ENCODE measurements at places on chromosomes 6 and 20.

DNA sequence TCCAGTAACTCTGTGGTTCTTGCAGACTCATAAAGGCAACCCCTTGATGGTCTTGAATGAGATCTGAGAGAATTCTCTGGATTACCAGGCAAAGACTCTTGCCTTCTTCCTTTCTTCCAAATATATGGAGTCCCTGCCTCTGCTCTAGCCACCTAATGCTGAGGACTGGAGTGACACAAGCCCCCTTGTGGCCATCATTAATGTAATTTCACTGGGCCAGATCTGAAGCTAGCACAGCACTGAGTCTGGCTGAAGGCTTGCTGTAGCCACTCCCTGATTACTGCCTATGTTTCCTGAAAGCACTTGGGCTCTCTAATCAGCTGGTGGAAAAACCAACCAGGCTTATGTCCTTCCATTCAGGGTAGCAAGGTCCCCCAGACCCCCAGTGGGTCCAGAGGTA is 559.3 kb upstream of the IRAK1BP1 start:
- DNase-seq, result peak; percentile 1

GRCh38 chr6:150635906-150636514 is 36.3 kb downstream of the PLEKHG1 start:
- DNase-seq, result no peak

DNA sequence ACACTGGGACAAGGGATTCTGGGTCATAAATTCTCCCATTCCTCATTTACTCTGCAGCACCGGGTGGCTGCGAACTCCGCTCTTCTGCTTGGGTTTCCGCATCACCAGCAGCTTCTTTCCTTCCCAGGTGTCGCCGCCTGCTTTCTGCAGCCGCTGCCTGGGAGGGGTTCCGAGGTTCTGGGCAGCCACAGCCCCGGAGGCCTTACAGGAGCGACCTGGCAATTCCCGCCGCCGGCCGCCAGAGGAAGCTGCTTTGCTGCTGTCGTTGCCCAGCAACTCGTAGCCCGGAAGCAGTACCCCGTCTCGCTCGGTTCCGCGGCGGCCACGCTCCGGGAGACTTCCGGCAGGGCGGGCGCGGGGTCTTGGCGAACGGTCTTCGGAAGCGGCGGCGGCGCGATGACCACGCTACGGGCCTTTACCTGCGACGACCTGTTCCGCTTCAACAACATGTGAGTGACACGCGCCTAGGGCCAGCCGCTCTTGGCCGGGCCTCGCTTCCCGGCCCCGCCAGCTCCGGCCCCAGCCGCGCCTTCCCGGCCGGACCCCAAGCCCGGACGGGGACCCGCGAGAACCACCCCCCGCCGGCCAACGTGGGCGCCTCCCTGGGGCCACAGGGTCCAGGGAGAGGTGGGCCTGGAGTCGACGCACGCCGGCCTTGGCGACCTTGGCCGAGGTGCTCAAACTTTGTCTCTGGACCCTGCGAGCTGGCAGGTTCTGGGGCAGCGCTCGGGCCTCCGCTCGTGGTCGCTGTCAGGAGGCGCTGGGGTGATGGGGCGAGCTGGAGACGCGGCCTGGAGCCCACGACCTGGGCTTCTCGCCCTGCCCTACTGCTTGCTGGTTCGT is at the start of gene NAA20:
NAA20 (plus strand) TSS at position 362 of the 843 bp plus-strand sequence; CDS start at position 397, 35 bp downstream.
- DNase-seq, result peak; percentile 84

DNA sequence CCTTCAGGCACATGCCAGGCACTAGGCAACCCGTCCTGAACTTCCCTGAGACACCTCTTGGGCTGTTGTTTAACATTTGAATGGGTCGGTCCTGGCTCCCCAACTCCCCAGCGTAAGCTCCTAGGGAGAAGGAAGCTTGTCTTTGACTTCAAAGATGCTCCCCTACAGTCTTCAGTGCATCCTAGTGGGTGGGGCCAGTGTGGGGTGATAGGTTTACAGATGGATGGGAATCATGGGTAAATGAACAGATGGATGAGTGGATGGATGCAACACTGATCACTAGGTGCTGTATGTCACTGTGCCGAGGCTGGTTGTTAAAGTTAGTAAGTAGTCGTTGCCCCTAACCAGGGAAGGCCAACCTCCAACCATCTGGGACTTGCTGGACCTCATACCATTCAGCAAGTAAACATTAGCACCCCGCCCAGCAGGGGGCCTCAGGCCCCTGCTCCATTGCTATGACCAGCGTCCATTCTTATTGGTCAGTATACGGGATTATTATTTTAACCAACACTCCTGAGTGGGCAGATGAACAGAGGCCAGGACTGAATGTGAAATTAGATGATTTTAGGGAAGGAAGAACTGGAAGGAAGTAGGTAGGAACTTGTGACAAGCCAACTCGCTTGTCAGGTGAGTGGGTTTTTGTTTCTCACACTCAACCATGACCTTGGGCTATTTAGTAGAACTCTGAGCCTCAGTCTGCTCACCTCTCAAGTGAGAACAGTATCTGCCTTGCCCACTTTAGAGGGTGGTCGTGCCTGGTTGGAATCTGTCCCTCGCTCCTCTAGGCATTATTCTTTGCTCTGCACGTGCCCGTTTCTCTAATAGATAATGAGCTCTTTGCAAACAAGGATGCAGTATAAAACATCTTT is 82.9 kb upstream of the FOXP4 start:
- DNase-seq, result no peak

GRCh38 chr20:50347284-50348063 is 156.8 kb downstream of the CEBPB start:
- DNase-seq, result no peak

DNA sequence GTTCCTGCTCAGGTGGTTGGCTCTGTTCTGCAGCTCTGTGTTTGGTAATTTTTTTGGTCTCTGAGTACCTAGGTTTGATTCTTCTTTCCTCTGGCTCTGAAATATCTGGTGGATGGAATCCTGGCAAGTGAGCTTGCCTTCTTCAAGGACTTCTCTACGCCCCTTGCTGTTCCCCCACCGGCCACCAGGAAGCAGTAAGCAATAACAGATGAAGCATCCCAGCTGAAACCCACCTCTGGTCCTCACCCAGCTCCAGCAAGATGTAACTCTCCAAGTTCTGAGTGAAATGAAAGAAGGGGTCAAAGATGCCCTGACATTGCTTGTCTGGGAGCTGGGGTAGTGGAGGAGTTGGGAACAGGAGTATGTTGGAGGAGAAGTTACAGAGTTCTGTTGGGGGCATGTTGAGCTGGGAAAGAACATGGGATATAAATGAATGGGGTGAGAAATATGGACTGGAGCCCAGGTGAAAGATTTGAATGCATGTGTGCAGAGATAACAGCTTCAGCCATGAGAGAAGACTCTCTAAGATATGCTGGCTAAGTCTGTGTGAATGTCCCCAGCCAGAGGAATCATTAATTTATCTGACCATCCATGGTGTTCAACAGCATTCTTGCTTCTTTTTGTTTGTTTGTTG is 51.3 kb upstream of the GLP1R start:
- no peak for DNase-seq

DNA sequence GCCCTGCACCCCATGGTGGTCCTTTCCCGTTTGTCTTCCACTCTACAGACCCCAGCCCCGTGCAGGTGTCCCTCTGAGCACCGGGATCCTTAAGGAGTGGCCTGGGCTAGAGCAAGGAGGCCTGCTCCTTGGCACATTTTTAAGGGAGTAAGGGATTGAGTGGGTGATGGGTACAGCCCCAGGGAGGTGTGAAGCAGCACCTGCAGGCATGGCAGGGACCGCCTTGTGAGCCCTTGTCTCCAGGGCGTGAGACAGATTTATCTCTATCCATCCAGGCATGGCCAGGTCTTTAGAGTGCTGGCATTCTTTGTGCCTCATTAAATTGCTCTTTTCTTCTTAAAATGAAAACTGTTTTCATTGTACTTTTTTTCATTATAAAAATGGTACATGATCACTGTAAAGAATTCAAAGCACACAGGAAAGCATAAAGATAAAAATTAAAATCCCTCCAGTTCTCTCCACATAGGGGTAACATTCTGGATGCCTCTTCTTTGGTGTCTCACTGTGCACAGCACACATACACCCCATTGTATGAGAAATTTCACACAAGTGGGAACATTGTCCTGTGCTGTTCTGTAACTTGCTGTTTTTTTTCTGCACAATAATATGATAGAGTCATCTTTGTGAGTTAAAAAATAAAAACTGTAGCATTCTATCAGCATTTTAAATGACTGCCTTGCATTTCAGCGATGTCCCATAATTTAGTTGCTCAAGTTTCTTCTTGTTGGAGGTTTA is 31.9 kb upstream of the ZNF831 start:
- no peak for DNase-seq

DNA sequence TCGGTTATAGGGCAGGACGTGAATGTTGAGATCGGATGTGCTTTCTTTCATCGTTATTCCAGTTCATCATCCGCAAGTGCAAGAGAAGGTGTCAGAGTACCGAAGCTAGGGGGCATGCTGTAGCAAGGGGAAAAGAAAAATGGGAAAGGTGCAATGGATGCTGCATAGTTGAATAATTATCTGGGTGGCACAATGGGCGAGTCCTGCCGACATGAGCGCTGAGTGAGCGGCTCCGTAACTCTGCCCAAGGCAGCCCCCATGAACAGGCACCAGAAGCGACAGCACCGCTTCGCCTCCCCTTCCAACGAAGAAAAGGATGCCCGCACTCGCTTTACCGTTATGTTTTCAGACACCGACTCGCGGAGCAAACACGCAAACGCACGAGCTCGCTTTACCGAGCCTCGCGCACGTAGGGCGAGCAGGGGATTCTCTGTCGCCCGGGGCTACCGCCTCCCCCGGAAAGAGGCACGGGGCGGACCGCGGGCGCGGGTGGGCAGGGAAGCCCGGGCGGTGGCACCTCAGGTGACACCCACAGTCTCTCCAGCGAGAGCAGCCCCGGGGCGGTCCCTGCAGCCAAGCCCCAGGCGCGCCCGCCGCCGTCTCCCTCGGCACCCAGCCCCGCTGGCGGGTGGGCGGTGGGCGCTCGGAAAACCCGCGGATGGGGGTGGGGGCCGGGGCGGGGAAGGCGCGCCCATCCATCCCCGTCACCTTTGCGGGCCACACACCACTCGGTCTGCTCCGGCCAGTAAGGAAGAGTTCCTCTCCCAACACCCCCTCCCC is 654 bp downstream of the WASF1 start:
- no peak for DNase-seq

- no peak for DNase-seq
Measured at GRCh38 chr20:17505636-17506517, 25.3 kb downstream of the BFSP1 start.

DNA sequence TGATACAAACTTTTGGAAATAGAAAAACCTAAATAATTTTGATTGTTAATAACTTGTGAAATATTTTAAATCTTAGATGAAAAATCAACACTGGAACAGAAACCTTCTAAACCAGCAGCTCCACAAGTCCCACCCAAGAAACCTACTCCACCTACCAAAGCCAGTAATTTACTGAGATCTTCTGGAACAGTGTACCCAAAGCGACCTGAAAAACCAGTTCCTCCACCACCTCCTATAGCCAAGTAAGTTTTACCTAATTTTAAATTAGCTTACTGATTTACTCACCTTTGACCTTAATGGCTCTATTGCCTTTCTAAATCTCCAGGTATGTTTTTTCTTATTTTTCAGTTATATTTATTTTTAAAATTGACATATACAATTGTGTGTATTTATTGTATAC is 102.6 kb upstream of the ADGRF4 start:
- DNase-seq, result no peak

DNA sequence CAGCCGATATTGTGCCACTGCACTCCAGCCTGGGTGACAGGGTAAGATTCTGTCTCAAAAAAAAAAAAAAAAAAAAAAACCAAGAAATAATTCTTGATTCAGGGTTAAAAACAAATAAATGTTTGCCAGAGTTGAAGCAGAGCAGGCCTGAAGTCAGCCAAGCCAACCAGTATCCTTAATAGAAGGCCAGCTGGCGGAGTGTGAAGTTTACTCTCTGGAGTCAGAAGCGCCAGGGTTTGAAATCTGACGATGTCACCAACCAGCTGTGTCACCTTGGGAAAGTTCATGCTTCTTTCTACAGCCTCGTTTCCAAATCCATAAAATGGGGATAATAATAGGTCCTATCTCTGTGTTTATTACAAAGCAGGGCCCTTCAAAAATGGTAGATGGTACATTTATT is 73.0 kb upstream of the ENPP5 start:
- DNase-seq, result no peak

DNA sequence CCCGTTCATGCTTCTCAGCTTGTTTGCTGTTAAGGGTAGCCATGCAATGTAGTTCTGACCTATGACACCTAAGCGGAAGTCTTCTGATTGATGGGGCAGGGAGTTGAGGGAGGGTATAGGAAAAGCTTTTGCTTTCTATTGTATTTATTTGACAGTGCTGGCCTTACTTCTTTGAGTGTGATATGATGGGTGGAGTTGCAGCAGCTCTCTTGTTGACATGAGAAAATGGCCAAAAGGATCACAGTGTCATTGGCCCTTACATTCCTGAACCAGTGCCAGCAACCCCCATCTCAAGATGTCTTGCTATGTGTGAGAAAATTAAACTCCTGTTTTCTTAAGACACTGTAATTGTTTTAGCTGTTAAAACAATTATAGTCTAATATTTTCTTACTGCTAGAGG is 117.5 kb downstream of the SAMD5 start:
- no peak for DNase-seq

DNA sequence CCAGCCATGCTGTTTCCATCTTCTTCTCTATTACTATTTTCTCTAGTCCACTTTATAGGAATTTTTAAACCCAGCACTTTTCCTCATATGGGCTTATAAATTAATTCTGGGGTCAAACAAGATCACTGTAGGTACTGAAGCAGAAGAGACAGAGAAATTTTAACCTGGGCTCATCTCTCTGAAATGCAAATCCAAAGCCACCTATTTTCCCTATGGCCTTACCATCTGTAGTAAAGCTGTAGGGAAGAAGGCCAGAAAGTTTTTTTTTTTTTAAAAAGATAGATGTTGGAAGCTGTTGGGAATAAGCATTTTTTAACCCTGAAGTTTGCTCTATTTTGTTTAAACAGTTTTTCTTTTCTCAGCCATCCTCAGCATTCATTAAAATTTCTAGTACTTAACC is 367.4 kb downstream of the CD109 start:
- DNase-seq, result no peak

Measured in iPS DF 6.9 (cell line).